ENCODE measurements at places on chromosomes 2 and 18. TPM values are rescaled to one million over a fixed set of nuclear protein-coding genes. Genes with fewer than 3 reads are reported as not detected.

Gene ACKR3
- 18.0 TPM for total RNA-seq

Gene DOK1
- 13.1 TPM for total RNA-seq

Gene KATNAL2
- total RNA-seq: not detected

Gene HOXD8
- 46.2 TPM for total RNA-seq

Gene CELF4
- 0.18 TPM for total RNA-seq

Gene LRRC30
- total RNA-seq: not detected

Gene FAM228A
- not detected for total RNA-seq

DNA sequence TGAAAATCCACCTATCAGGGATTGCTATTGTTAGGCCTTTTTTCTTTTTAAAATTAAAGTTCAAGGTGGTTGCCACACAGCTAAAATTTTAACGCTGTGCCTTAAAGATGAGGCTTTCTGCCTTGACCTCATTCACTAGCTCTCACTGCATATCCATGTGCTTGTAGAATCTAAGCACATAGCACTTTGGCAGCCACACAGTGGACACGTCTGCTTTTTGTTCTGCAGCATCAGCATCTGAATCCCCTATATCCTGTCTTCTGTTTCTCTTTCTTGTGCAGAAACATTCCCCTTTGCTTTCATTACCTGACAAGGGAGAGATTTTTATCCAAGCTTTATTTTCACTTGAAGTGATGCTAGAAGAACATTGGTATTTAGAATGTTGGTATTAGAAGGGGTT, 38.1 kb downstream of the RALB start:
- H3K36me3 ChIP-seq: no peaks in the 10 kb centered on the region
- no peak for DNase-seq
- no peaks in the 10 kb centered on the region for H3K27me3 ChIP-seq
- H3K27ac ChIP-seq: no peak overlapping the region
- no peak overlapping the region for H3K4me3 ChIP-seq

GRCh38 chr18:44588508-44588907, 92.2 kb upstream of the SETBP1 start:
- no peak for DNase-seq
- H3K27ac ChIP-seq: no peak overlapping the region

DNA sequence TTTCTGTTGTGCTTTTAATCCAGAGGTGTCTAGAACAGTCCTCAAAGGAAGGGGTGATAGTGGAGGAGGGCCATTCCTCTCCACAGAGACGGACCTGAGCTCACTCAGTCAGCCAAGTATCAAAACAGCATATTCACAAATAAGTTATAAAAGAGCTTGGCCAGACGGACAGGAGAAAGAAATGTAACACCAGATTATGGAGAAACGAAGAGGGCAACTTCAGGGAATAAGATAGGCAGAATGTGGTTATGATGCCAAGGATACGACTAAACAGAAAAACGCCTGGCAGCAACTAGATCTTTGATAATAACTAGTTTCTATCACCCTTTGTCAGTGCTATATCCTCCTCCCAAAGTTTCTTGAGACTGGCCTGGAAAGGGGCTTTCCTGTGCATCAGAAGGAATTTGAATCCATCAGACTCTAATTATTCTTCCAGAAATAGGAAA, 42.5 kb downstream of the MAP4K3 start:
- H3K4me1 ChIP-seq: no peaks in the 10 kb centered on the region
- H3K27ac ChIP-seq: peak overlapping the region; percentile 42
- H3K36me3 ChIP-seq: no peaks in the 10 kb centered on the region
- no peak overlapping the region for H3K4me3 ChIP-seq
- no peak for DNase-seq

DNA sequence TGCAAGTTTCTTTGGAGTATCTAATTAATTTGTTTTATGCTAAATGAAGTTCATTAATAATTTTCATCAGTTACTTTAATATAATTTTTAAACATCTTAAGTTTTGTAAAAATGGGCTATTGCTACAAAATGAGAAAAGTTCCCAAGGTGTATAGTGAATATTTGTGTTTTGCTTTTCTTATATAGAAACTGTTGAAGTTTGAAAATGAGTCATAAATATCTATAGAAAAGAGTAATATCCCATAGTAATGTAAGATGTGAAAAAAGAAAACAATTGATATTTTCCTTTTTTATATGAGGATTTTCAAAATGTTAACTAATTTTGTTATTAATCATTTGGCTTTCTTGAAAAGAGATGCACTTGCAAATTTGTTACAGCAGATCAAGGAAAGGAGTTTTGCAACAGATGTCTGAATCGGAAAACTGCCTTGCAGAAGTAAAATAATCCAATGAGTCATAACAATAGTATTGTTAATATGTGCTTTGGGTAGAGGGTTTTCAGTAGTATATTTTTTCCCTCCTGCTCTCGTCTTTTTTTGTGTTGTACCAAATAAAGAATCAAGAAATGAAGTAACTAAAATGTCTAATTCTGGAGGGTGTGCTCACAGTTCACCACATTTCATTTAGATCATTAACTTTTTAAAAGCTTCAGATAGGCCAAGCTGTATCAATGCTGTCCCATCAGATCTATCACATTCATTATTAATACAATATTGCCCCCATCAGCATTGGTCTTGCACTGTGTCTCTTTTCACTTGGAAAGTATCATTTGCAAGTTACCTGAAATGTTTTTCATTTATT, 15.5 kb downstream of the DUSP19 start:
- no peaks in the 10 kb centered on the region for H3K27me3 ChIP-seq
- no peaks in the 10 kb centered on the region for H3K36me3 ChIP-seq
- H3K27ac ChIP-seq: no peak overlapping the region

GRCh38 chr2:162153608-162154224, 1.7 kb upstream of the GCG start:
- H3K27me3 ChIP-seq: no peaks in the 10 kb centered on the region
- no peak overlapping the region for H3K27ac ChIP-seq
- H3K4me3 ChIP-seq: no peak overlapping the region
- DNase-seq: peak; percentile 23

- H3K27ac ChIP-seq: no peak overlapping the region
- H3K4me1 ChIP-seq: no peaks in the 10 kb centered on the region
These were observed 247.8 kb downstream of the DOK6 start for GRCh38 chr18:69648486-69648885.

DNA sequence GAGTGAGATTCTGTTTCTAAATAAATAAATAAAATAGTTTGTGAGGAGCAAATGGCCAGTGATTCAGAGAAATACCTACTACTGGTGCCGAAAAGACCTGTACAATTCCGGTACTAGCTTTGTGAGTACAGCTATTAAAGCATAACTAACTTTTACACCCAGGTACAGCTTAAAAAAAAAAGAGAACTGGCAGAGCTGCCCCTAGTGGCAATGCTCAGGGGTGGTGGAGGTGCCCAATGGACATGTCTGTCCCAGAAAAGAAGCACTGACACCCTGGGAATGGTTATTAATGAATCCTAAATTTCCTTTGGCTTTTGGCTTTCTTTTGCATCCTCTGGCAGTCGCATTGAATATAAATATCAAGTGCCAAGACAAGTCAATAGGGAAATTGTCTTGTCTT, 87.0 kb downstream of the LIPG start:
- H3K27ac ChIP-seq: no peak overlapping the region
- DNase-seq: no peak
- H3K4me3 ChIP-seq: no peak overlapping the region
- H3K4me1 ChIP-seq: no peaks in the 10 kb centered on the region
- no peaks in the 10 kb centered on the region for H3K36me3 ChIP-seq

- H3K4me3 ChIP-seq: no peak overlapping the region
- no peak overlapping the region for H3K27ac ChIP-seq
- no peaks in the 10 kb centered on the region for H3K4me1 ChIP-seq
- no peaks in the 10 kb centered on the region for H3K36me3 ChIP-seq
- H3K27me3 ChIP-seq: no peaks in the 10 kb centered on the region
- no peak for DNase-seq
These were observed 163.7 kb upstream of the RMP24 start for GRCh38 chr18:35808796-35809195.

GRCh38 chr2:179104736-179105135, 54.8 kb upstream of the CCDC141 start:
- peak overlapping the region; percentile 18 for H3K27ac ChIP-seq
- DNase-seq: no peak
- H3K4me1 ChIP-seq: no peaks in the 10 kb centered on the region
- no peaks in the 10 kb centered on the region for H3K27me3 ChIP-seq

- peaks cover 14% of the 10 kb centered on the region for H3K27me3 ChIP-seq
- H3K4me1 ChIP-seq: peaks cover under 1% of the 10 kb centered on the region
- no peak overlapping the region for H3K27ac ChIP-seq
- H3K36me3 ChIP-seq: no peaks in the 10 kb centered on the region
- H3K4me3 ChIP-seq: no peak overlapping the region
These were observed 15.0 kb upstream of the KCNG2 start for GRCh38 chr18:79782566-79783308.

- H3K27ac ChIP-seq: no peak overlapping the region
- no peaks in the 10 kb centered on the region for H3K36me3 ChIP-seq
- no peak overlapping the region for H3K4me3 ChIP-seq
- H3K4me1 ChIP-seq: no peaks in the 10 kb centered on the region
- no peak for DNase-seq
These were observed 43.2 kb downstream of the FOSL2 start for GRCh38 chr2:28435814-28436351.

DNA sequence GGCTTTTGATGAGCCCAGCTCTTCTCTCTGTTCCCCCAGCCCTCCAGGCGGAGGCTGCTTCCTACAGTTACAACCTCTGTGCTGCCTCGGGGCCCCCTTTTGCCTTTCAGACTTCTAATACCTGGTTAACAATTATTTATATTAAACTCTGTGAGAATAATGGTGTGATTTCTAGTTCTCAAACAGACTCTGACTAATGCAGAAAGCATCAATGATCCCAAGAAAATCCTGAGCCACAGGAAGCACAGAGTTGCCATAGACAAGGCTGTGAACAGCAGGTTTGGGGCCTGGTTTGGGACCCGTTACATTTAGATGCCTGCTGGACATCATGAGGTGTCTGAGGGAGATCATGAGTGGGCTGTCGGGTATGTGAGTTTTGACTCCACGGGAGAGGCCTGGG, 37.4 kb upstream of the MYO3B start:
- no peak for DNase-seq
- no peaks in the 10 kb centered on the region for H3K4me1 ChIP-seq
- H3K27me3 ChIP-seq: no peaks in the 10 kb centered on the region

GRCh38 chr2:223508372-223508771, 93.8 kb downstream of the SCG2 start:
- no peak overlapping the region for H3K27ac ChIP-seq
- no peak for DNase-seq
- H3K4me3 ChIP-seq: no peak overlapping the region
- H3K36me3 ChIP-seq: no peaks in the 10 kb centered on the region

DNA sequence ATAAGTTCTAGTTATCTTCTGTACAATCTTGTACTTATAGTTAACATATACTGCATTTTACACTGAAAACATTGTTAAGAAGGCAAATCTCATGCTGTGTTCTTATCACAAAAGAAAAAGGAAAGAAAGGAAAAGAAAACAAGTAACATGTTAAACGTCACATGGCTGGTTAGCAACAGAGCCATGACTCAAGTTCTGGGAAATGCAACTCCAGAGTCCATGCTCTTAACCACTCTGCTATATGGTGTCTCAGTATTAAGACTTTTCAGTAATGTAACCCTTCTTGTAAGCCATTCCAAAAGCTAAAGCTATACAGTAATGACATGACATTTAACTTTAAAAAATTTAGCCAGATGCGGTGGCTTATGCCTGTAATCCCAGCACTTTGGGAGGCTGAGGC, 181.4 kb downstream of the BARD1 start:
- no peak for DNase-seq
- no peak overlapping the region for H3K27ac ChIP-seq
- no peaks in the 10 kb centered on the region for H3K4me1 ChIP-seq

DNA sequence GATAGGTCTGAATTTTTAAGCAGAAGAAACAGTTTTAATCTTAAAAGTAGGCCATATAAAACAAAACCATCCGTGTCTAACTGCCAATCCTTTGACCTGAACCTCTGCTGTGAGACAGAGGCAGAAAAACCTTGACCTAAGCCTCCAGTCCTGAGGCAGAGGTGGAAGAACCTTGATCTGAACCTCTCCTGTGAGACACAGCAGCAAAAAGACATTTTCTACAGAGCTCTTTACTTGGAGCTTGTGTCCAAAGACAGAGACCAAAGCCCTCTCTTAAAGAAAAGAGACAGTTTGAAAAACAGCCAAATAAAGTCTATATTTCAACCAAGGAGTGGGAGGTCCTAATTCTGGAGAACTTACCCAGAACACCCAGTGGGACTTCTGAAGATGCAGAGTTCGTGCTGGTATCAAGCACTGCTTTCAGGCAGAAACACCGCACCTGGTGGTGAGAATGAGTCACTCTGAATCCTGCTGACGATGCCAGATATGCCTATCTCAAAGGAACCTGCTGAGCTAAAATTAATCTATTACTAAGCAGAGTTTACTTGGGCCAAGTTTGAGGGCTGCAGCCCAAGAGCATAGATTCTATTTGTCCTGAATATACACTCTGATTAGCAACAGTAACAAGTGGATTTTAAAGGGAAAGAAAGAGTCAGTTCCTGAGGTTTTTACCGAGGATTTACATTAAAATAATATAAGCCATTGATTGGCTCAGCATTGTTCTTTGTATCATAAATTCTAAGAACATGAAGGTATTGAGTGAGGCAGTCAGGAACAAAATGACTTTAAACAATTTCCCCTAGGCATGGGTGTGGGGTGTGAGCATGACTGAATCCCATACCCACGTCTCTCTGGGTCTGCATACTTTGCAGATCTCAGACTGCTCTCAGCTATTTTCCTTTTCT, 806.4 kb downstream of the TRIB2 start:
- H3K4me3 ChIP-seq: no peak overlapping the region
- H3K27ac ChIP-seq: no peak overlapping the region
- no peaks in the 10 kb centered on the region for H3K36me3 ChIP-seq

GRCh38 chr18:70365361-70365760, 76.5 kb downstream of the SOCS6 start:
- H3K27me3 ChIP-seq: no peaks in the 10 kb centered on the region
- H3K36me3 ChIP-seq: no peaks in the 10 kb centered on the region
- DNase-seq: no peak
- no peak overlapping the region for H3K4me3 ChIP-seq

- no peaks in the 10 kb centered on the region for H3K4me1 ChIP-seq
- no peak for DNase-seq
- H3K27ac ChIP-seq: no peak overlapping the region
- no peaks in the 10 kb centered on the region for H3K27me3 ChIP-seq
- H3K36me3 ChIP-seq: no peaks in the 10 kb centered on the region
These were observed 1.3 kb upstream of the CHRNA1 start for GRCh38 chr2:174765576-174765975.

GRCh38 chr2:130342020-130342532, 621 bp upstream of the IMP4 start:
- H3K4me1 ChIP-seq: peaks cover 4% of the 10 kb centered on the region
- DNase-seq: peak; percentile 90
- peak overlapping the region; percentile 86 for H3K4me3 ChIP-seq
- no peaks in the 10 kb centered on the region for H3K27me3 ChIP-seq
- no peaks in the 10 kb centered on the region for H3K36me3 ChIP-seq
- H3K27ac ChIP-seq: peak overlapping the region; percentile 92

GRCh38 chr2:196985511-196986183, 59.1 kb upstream of the PGAP1 start:
- H3K4me1 ChIP-seq: no peaks in the 10 kb centered on the region
- no peak overlapping the region for H3K27ac ChIP-seq
- no peak overlapping the region for H3K4me3 ChIP-seq
- H3K27me3 ChIP-seq: no peaks in the 10 kb centered on the region
- no peak for DNase-seq
- no peaks in the 10 kb centered on the region for H3K36me3 ChIP-seq

- no peaks in the 10 kb centered on the region for H3K36me3 ChIP-seq
- no peak overlapping the region for H3K4me3 ChIP-seq
- no peaks in the 10 kb centered on the region for H3K4me1 ChIP-seq
- H3K27ac ChIP-seq: no peak overlapping the region
- no peaks in the 10 kb centered on the region for H3K27me3 ChIP-seq
These were observed 95.9 kb upstream of the CELF4 start for GRCh38 chr18:37661478-37661877.

Data from uterus (tissue), 4 donors.